ENCODE measurements at places on chromosomes 3 and 15.

GRCh38 chr3:151052756-151053155, 32.7 kb upstream of the MED12L start:
- no peak for DNase-seq

- DNase-seq, result no peak
Measured at GRCh38 chr3:195811756-195812155, at the start of gene MUC4. MUC4 (minus strand) TSS chr3:195811929; CDS start chr3:195811817, 112 bp downstream.

- DNase-seq, result no peak
Measured at GRCh38 chr15:29226436-29227208, 43.0 kb downstream of the NSMCE3 start.

DNA sequence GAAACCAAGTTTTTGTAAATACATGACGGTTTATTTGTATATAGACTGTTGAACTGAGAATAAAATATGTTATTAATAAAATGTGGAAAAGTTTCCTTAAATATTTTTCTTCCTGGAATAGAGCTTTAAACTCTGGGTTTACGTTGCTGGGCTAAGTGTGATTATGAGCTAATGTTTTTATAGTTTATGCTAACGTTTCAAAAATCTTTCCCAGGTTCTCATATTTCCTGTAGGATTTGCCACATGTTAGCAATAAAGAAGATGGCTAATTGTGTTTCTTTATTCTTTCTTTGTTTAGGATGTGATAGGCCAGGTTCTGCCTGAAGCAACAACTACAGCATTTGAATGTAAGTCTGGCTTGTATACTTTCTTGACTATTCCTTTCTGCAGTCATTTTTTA, 7.2 kb downstream of the MAP2K5 start:
- DNase-seq, result no peak

DNA sequence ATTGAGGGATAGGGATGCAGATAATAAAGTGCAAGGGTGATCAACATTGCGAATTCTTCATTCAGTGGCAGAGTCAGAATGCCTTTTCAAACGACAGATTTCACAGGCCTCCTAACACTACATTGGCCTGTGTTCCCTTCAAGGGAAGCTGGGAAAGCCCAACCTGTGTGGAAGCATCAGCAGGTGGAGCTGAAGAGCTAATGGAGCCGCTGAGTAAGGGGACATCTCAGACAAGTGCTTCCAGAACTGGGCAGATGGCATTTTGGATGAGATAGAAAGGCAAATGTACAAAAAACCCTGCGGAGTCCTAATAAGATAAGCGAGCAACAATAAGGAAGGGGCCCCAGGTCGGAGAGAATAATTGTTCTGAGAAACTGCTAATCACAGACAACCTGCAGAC, 8.5 kb upstream of the SLC24A5 start:
- DNase-seq, result peak; percentile 10

GRCh38 chr3:83946049-83946448, 1012.7 kb upstream of the CADM2 start:
- no peak for DNase-seq

All from kidney glomerular epithelial cell (primary cell).